ENCODE measurements at places on chromosomes 6 and 20. TPM values are rescaled to one million over a fixed set of nuclear protein-coding genes. Genes with fewer than 3 reads are reported as not detected.

Gene PLA2G7
- 0.44 TPM for total RNA-seq

Gene SCRT2
- total RNA-seq: 28.0 TPM

Gene CGA
- not detected for total RNA-seq

DNA sequence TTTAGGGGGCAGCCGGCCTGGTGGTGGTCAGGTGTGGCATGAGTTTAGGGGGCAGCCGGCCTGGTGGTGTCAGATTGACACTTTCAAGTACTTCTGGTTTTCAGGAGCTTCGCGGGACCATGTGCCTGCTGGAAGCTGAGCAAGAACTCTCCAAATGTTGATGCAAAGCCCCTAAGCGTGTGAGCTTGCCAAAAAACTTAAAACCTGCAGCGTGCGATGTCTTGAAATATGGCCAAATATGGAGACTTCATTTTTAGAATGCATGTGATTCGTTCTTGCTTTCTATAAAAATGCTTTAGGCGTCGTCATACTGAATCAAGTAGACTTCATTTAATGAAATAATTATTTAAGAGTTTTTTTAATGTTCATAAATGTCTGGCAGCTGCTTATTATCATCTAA, 149.4 kb downstream of the SMOC2 start:
- no peak for DNase-seq
